ENCODE measurements at places on chromosomes 3 and 15. TPM values are rescaled to one million over a fixed set of nuclear protein-coding genes. Genes with fewer than 3 reads are reported as not detected.

The TMEM212 gene
- not detected for total RNA-seq

The LDHAL6B gene
- not detected for total RNA-seq

The NTRK3 gene
- under 0.01 TPM for total RNA-seq

The CHRNB4 gene
- total RNA-seq, result 0.27 TPM

The GREM1 gene
- total RNA-seq, result under 0.01 TPM

The DPPA2 gene
- under 0.01 TPM for total RNA-seq

The CHRNA5 gene
- 1.6 TPM for total RNA-seq

The ZIC4 gene
- total RNA-seq, result not detected

The PBRM1 gene
- total RNA-seq, result 63.3 TPM

The IMPG2 gene
- total RNA-seq, result 0.27 TPM

The SLC9C1 gene
- 0.54 TPM for total RNA-seq

Measured in hematopoietic multipotent progenitor cell (in vitro differentiated cells).